Aorta (tissue), 5 donors: ENCODE measurements at places on chromosomes 16 and 17.

DNA sequence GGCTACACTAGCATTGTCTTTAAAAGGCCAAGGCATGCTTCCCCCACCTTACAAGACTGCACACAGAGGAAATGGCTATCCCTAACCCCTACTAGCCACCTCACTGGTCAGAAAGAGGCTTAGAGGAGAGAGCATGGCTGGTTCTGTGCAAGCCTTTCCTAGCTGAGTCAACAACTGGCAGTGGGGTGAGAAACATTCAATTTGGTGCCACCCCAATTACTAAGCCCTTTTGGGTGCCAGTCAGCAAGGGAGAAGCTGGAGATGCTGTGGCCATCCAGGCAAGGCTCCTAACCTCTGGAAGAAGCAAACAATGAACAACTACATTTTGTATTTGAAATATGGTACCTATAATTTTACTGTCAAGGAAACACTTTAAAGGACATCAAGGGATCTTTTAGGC is 4.7 kb upstream of the KAT7 start:
- no peaks in the 10 kb centered on the region for H3K27me3 ChIP-seq
- DNase-seq = no peak
- no peak overlapping the region for H3K4me3 ChIP-seq
- H3K27ac ChIP-seq = no peak overlapping the region
- H3K36me3 ChIP-seq = no peaks in the 10 kb centered on the region

GRCh38 chr17:7437950-7438614 is 1.2 kb upstream of the FGF11 start:
- no peaks in the 10 kb centered on the region for H3K27me3 ChIP-seq
- no peaks in the 10 kb centered on the region for H3K4me1 ChIP-seq
- H3K4me3 ChIP-seq = no peak overlapping the region
- peak; percentile 90 for DNase-seq
- H3K27ac ChIP-seq = no peak overlapping the region

DNA sequence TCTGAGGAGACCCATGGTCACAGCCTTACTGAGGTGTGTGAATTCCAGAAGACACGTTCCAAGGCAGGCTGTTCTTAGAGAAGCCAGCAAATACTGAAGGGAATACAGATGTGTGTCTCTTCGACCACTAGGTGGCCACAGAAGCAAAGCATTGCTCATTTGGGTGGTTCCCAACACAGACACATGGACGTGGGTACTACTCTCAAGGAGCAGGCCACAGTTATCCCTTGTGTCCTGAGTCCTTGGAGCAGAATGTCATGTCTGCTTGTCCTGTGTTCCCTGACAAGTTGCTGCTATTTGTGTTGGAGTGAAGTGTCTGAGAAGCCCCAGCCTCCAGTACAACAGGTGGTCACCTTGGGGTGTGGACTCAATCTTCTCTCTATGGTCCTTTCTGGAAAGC is 30.3 kb downstream of the HMOX2 start:
- H3K36me3 ChIP-seq = no peaks in the 10 kb centered on the region
- no peak overlapping the region for H3K27ac ChIP-seq
- no peaks in the 10 kb centered on the region for H3K4me1 ChIP-seq
- H3K27me3 ChIP-seq = no peaks in the 10 kb centered on the region

GRCh38 chr17:52306314-52306713 is 147.8 kb upstream of the CA10 start:
- H3K27ac ChIP-seq = no peak overlapping the region
- H3K36me3 ChIP-seq = no peaks in the 10 kb centered on the region
- no peak overlapping the region for H3K4me3 ChIP-seq
- H3K4me1 ChIP-seq = no peaks in the 10 kb centered on the region
- no peaks in the 10 kb centered on the region for H3K27me3 ChIP-seq

DNA sequence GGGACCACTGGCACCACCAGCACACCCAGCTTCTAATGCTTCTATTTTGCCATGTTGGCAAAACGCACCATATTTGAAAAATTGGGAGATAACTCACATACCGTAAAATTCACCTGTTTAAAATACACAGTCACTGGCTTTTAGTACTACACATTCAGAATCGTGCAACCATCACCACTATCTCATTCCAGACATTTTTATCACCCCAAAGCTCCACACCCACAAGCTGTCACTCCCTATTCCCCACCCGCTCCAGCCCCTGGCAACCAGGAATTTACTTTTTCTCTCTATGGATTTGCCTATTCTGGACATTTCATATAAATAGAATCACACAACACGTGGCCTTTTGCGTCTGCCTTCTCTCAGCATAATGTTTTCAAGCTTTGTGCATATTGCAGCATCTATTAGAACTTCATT is 25.0 kb downstream of the PPL start:
- H3K27me3 ChIP-seq = no peaks in the 10 kb centered on the region
- H3K4me1 ChIP-seq = no peaks in the 10 kb centered on the region
- H3K4me3 ChIP-seq = no peak overlapping the region
- DNase-seq = no peak

DNA sequence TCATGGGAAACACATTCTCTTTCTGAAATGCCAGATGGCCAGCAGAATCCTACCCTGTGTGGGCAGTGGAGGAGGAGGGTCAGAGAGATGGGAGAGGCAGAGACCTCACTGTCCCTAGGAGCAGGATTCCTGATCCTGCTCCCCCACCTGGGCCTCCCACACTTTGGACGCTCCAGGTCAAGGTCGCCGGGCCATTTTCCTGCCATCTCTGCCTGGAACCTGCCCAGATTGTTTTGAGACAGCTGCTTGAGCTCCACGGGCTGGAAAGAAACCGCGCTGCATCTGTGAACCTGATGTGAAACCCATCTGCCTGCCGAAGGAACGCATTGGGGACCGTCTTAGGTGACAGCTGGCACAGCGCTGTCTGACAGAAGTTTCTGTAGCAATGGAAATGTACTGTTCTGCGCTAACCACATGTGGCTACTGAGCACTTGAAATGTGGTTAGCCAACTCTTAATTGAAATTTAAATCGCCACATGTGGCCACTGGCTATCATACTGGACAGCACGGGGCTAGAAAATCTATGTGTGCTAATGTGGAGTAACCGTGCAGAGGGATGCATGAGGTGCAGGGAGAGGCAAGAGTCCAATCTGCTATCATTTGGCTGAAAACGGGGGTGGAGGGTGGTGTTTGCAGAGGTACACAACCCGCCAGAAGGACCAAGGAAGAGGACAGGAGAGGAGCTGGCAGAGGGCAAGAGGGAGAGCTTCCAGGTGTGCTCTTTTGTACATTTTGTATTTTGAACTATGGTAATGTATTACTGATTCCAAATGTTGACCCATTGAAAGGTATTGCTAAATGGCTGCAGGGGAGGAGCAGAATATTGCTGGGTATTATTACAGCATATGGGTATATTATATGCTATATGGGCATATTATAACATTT is 15.4 kb upstream of the NUBP1 start:
- no peak overlapping the region for H3K27ac ChIP-seq
- H3K36me3 ChIP-seq = no peaks in the 10 kb centered on the region
- H3K4me3 ChIP-seq = no peak overlapping the region
- H3K4me1 ChIP-seq = no peaks in the 10 kb centered on the region
- no peaks in the 10 kb centered on the region for H3K27me3 ChIP-seq

DNA sequence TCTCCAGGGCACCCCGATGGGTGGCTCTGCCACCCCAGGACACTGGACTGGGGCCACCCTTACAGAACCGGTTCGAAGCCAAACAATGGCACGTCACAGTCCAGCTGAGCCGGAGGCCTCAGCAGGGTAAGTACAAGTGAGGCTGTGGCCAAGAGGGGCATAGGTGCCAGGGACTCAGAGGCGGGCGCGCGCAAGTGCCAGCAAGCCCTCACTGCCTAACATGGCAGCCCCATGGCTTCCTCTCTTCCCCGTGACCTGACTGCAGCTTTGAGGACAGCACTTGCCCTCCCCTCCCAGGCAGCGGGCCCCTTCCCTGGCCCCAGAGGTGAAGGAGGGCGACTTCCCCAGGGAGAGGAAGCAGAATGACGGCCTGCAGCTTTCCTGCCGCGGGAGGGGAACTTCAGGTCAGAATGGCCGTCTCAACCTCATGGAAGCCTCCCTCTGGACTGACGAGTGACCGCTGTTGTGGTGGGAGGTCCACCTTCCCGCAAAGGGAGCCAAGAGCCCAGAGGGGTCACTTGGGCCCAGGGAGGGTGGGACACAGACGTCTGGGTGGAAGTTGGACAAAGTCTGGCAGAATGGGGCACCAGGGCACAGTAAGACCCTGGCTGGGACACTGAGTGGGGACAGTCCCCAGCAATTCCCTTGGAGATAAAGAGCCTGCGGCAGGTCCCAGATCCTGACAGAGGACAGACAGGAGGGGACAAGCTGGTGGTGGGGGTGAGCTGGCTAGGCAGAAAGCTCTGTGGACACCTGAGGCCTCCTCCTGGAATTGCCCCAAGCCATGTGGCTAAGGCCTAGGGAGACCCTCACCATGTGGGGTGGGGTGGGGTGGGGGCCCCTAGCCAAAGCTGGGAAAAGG is 52.1 kb upstream of the TOB1 start:
- no peak overlapping the region for H3K4me3 ChIP-seq
- no peaks in the 10 kb centered on the region for H3K36me3 ChIP-seq
- no peaks in the 10 kb centered on the region for H3K27me3 ChIP-seq
- no peak overlapping the region for H3K27ac ChIP-seq
- DNase-seq = no peak

DNA sequence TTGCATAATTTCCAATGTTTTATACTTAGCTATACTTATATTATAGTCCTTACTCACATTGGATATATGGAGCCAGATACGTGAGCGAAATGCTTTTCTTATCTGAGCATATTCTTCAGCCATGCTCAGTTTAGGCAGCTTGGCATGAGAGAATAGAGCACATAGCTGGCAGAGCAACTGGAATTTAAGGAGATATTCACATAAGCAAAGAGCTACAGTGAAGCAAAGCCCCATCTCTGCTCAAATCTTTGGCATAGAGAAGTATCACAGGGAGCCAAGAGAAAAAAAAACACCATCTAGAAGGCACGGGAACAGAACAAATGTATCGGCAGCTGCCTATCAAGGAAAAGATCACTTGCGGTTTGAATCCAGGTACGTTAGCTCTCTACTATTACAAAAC is 734.2 kb upstream of the KIF2B start:
- H3K4me3 ChIP-seq = no peak overlapping the region
- H3K4me1 ChIP-seq = no peaks in the 10 kb centered on the region
- DNase-seq = no peak
- no peaks in the 10 kb centered on the region for H3K36me3 ChIP-seq
- no peaks in the 10 kb centered on the region for H3K27me3 ChIP-seq

DNA sequence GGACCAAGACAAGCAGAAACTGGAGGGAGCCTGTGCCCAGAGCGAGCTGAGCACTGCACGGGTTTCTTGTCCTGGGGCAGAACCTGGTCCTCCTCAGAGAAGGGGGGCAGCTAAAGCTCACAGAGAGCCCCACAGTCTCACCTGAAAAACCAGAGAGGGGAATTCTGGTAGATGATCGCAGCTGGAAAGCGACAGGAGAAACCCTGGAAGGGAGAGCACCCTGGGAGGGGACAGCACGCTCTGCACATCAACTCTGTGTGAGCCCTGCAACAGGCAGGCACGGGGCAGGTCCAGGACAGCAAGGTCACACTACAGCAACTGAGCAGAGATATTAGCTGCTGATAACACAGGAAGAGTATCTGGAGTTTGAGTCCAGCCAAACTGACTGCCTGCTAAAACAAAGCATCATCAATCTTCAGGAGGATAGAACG is 18.2 kb downstream of the ZCCHC14 start:
- no peaks in the 10 kb centered on the region for H3K4me1 ChIP-seq
- DNase-seq = no peak
- H3K27me3 ChIP-seq = no peaks in the 10 kb centered on the region

DNA sequence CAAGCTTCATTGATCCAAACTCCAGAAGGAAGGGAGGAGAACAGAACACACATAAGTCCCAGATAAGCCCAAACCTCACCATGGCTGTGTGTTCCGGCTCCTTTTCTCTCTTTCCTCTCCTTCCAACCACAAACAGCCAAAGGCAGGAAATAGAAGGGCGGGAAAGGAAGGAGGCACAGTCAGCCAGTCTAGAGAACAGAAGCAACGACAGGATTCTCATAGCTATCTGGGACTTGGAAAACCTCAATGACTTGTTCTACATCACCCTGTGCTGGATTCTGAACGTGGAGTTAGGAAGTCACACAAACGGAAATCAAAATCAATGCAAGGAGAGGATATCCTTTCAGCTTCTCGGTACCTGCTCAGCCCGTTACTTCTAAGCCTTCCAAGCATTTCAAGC is 9.0 kb downstream of the CRK start:
- H3K27ac ChIP-seq = no peak overlapping the region
- no peak overlapping the region for H3K4me3 ChIP-seq
- DNase-seq = no peak
- no peaks in the 10 kb centered on the region for H3K27me3 ChIP-seq

DNA sequence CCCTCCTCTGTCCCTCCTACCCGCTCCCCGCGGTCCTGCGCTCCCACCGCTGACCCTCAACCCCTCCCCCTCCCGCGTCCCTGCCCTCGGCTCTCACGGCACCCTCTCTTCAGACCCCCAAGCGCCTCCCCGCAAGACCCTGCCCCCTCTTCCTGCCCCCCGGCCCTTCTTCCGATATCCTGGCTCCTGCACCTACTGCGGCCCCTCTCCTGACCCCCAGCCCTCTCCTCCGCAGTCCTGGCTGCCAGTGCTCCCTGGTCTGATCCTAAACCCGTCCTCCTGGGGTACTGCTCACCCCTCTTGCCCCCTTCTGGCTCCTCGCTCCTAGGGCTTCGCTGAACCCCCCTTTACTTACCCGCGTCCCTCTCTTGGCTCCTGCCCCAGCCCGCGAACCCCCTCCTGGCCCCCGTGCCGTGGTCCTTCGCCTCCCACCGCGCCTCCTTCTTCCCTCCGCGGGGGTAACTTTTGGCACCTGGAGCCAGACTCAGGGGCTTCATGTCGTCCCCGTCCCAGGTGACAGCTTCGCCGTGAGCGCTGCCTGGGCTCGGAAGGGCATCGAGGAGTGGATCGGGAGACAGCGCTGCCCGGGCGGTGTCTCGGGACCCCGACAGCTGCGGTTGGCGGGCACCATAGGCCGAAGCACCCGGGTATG is 839 bp downstream of the NKD1 start:
- no peak for DNase-seq
- H3K4me3 ChIP-seq = peak overlapping the region; percentile 98
- H3K4me1 ChIP-seq = no peaks in the 10 kb centered on the region
- peak overlapping the region; percentile 35 for H3K27ac ChIP-seq
- H3K27me3 ChIP-seq = no peaks in the 10 kb centered on the region

DNA sequence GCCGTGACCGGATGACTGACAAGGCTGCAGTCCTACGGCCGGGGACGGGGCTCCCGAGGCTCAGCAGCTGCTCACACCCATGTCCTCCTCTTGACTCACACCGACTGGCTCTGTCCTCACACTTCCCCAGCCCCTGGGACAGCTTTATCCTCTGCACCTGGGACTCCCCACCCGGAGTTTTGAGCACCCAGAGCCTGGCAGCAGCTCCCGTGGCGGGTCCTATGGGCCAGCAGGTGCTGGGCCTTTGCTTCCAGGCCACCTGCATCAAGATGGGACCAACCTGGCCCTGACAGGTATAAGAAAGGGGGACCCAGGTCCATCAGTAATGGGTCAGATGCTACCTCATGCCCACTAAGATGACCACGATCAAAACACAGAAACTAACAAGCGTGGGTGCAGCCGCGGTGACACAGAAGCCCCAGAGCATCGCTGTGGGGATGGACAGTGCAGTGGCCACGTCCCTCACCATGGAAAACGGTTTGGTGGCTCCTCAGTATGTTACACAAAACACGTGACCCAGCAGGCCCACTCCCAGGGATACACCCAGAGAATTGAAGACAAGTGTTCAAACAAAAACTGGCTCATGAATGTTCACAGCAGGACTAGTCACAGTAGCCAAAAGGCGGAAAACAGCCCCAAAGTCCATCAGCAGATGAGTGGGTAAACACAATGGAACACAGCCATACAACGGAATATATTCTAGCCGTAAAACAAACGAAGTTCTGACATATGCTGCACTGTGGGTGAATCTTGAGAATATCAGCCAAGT is 3.3 kb upstream of the NOTUM start:
- H3K27me3 ChIP-seq = no peaks in the 10 kb centered on the region
- H3K4me3 ChIP-seq = no peak overlapping the region
- H3K36me3 ChIP-seq = no peaks in the 10 kb centered on the region
- no peak for DNase-seq
